T follicular helper cell (primary cell): ENCODE measurements at places on chromosomes 6 and 20.

DNA sequence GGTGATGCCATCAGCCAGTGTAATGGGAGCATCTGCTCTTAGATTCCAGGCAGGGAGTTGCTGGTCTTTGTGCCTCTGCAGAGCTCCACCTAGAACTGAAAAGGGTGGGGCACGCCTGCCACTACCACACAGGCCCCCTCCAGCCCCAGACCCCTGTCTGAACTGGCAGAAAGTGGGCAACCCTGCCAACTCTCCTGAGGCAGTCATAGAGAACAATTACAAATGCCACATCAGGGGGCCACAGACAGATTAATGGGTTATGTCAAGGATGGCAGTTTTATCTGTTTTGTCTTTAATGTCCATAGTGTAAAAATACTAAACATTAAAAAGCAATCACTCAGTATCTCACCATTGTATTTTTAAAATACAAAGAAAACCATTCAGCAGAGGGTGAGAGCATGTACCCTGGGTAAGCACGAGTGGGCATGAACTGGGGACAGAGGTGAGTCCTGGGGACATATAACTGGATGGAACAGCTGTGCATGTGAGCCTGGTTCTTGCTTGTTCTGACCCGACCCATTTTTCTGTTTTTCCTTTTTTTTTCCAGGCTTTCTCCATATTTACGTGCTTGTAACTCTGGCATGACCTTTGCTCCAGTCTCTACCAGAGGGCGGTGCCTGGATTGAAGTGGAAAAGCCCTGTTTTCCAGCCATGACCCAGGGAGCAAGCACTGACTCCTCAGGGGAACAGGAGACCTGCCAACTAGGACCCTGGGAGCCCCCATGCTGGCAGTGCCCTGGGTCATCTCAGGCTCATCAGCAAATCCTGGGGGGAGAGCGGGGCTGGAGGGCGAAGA is 8.2 kb downstream of the TRAF3IP2 start:
- no peak for DNase-seq

DNA sequence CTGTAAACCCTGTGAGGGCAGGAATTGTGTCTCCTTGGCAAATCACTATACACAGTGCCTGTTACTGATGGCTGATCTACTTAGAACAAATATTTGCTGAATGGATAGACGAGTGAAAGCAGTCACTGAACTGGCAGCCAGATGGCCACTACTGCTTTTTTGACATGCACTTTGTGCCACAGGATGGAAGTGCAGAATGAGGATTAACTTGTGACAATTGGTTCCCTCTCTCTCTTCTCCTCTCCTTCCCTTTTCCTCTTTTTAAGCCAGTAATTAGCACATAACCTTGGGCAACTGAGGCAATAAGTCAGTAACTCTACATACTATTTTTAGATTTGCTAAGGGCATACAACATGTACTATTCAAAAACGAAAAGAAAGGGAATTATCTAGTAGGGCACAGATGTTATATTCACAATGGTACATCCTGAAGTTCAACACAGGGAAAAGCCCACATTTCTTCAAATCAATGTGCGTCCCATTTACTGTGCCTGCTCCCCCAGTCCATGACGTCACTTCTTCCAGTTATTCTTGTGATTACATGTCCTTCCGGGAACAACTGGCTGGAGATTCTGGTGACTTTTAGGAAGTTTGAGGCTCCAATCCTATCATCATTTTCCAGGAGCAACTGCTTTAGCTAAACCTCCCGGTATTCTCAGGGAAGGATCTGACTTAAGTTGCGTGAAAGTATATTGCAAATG is 17.0 kb upstream of the RPS6KA2 start:
- DNase-seq: no peak

- DNase-seq: peak; percentile 40
Observed at GRCh38 chr20:48635791-48636267, 192.0 kb downstream of the PREX1 start.

GRCh38 chr6:16086965-16087364 is 41.9 kb upstream of the MYLIP start:
- DNase-seq: no peak

- DNase-seq: no peak
Observed at GRCh38 chr6:114297135-114297534, 45.7 kb downstream of the HS3ST5 start.

- no peak for DNase-seq
Observed at GRCh38 chr6:131792091-131792496, 15.7 kb upstream of the ENPP1 start.

GRCh38 chr20:61149636-61150035 is 102.4 kb upstream of the CDH4 start:
- DNase-seq: no peak

- no peak for DNase-seq
Observed at GRCh38 chr6:3052481-3053230, 15.6 kb upstream of the RIPK1 start.

GRCh38 chr20:48275286-48276020 is 490.2 kb upstream of the SULF2 start:
- DNase-seq: no peak

DNA sequence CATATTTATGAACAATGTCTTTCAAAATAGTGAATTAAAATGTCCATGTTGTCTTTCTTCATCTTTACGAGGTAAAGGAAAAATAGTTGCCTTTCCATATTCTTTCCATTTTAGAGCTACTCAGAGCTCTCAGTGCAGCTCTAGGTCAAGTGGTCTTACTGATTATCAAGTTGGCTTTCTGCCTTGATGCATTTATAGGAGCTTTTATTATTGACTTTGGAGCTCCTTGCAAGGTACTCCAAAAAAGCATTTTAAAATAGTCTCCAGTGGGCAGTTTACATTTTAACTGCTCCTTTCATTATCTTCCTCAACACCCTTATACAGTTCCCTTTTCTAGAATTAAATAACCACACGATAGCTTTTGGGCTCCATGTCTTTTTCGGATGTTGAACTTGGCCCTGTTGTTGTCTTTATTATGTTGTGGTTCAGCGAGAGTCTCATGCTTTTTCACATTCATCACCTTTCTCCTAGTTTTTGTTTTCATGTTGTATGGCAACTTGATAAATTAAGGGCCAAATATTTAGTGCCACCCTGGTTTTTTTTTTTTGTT is 122.9 kb downstream of the CLIC5 start:
- no peak for DNase-seq

- no peak for DNase-seq
Observed at GRCh38 chr6:85747093-85747492, 104.4 kb upstream of the SYNCRIP start.

- DNase-seq: no peak
Observed at GRCh38 chr6:28537065-28537464, 11.4 kb downstream of the GPX5 start.

GRCh38 chr6:74956559-74957428 is 249.1 kb downstream of the COL12A1 start:
- DNase-seq: no peak

GRCh38 chr20:45959956-45960630 is 11.9 kb downstream of the ZNF335 start:
- no peak for DNase-seq

DNA sequence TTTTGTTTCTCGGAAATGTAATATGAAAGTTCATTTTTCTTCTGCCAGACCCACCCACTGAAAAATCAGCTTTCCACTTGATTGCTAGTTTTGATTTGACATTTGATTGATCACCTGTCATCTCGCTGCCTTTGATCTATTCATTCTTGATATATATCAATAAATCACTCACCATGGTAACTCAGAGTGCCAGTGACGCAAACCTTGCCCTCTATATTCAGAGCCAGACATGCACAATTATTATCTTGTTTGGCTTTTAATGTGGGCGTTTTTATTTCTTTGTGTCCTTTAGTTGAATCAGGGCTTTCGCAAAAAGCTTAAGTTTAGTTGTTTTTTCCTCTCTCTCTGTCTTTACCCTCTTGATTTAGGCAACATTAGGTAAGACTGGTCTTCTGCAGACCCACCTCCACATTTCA is 2.0 kb downstream of the TSHZ2 start:
- peak; percentile 43 for DNase-seq

- DNase-seq: no peak
Observed at GRCh38 chr6:19712012-19712688, 125.0 kb upstream of the ID4 start.

DNA sequence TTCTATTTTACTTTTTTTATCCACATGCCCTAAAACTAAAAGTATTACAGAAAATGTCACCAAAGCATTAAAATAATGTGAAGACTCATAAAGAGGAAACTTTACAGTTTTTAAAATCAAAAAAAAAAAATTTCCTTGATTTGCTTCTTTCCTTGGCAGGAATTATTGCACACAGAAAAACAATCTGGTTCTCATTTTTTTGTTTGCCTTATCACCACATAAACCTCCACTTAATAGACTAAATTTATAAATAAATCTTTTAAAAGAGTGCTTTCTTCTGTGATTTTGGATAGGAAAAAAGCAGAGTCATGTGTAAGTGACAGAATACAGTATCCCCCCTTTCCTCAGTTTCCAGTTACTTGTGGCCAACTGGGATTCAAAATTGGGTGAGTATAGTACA is 695.1 kb upstream of the CITED2 start:
- DNase-seq: no peak

DNA sequence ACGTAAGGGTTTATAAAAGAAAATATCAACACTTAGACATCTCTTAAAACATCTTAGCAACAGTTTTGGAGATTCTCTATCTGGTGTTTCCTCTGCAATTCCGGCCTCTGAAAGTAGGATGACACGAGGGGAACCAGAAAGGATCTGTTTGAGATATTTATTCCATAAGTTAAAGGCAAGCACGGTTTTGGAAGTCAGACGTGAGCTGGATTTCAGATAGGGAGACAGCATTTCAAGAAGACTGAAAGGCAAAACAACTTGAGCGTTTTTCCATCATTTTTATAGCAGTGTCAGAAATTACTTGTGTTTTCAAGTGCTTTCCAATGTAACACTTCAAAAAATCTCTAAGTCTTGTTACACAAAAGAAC is 52.9 kb upstream of the BTN3A2 start:
- DNase-seq: no peak

- DNase-seq: no peak
Observed at GRCh38 chr20:20806121-20807095, 94.0 kb upstream of the RALGAPA2 start.

- no peak for DNase-seq
Observed at GRCh38 chr20:13205848-13206434, 15.1 kb upstream of the ISM1 start.

GRCh38 chr6:64376394-64376793 is 740.8 kb downstream of the PHF3 start:
- no peak for DNase-seq

- no peak for DNase-seq
Observed at GRCh38 chr20:38143646-38144554, 21.2 kb downstream of the TGM2 start.

DNA sequence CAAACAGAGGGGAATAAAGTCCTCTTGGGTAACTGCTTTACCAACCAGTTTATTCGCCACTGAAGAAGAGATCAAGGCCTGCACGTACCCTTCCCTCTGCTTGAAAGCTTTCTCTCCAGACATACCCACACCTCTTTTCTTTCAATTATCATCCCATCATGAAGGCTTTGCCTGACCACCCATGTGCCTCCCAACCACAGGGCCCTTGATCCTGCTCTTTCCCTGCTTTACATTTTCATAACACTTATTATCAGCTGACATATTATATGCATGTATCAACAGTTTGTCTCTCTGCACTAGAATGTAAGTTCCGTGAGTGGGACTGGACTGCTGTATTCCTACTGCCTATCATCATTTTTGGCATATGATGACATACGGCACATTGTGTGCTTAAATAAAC is 20.9 kb upstream of the RPN2 start:
- no peak for DNase-seq

DNA sequence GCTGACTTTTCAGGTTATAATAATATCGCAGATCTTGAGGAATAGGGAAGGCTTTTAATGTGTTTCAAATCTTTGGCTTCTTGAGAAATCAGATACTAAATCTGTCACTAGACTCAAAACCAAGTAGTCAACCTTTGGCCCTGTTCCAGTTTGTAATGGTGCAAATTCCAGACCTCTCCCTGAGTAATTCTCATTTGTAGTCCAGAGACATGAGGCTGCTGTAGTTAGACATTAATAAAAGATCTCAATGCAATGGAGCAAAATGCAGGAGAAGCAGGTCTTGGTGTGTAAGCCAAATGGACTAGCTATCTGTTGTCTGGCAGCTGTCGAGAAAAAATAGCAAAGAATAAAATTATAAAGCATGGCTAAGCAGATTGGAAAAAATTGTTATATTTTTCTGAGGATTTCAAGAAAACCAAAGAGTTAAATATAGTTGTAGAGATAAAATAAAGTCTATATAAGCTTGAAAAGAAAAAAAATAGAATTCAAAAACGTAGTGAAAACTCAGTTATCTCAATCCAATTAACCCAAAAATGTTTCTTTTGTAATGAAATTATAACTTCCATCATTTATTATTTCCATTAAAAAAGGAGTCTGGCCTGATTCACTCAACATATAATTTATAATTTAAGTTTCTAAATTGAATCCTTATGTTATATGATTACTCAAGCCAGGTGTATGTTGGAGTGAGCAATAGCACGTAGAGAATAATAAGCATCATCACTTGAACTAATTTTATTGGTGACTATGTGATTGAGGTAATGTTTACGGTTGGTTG is 161.5 kb upstream of the ADGRB3 start:
- DNase-seq: no peak

DNA sequence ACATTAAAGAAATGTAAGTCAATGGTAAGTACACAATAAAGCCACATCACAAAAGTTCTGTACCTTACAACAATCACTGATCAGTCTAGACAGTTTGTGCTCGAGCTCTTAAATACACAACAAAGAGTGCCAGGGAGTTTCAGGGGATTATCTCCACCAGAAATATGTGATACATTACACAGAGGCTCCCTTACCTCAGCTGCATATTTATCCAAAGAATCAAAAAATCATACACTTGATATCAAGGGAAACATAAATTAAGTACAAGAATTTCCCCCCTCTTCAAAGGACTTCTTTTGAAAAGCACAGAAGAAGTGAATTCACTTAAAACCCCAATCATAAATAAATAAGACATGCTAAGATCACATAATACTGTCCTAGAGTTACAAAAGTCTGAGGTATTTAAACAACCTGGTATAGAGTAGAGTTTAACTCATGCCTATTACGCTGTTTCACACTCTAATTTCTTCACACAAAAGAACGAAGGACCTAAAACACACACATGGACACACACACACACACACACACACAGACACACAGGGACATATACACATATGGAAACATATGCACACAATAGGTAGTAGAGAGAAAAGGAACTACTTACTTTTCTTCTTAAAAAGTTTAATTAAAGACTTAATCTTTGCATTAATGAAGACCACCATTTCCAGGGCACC is 528 bp downstream of the NHSL1 start:
- no peak for DNase-seq
